Lower lobe of right lung (tissue), 2 donors: ENCODE measurements at places on chromosomes 2 and 18. TPM values are rescaled to one million over a fixed set of nuclear protein-coding genes. Genes with fewer than 3 reads are reported as not detected.

GRCh38 chr18:495017-495416 lies 5.5 kb downstream of the COLEC12 start:
- no peak overlapping the region for H3K27ac ChIP-seq
- no peak for DNase-seq
- peaks cover 54% of the 10 kb centered on the region for H3K4me1 ChIP-seq

The GPATCH11 gene
- total RNA-seq = 10.8 TPM

The AQP12B gene
- total RNA-seq = not detected

- peaks cover 18% of the 10 kb centered on the region for H3K4me1 ChIP-seq
- peak overlapping the region; percentile 83 for H3K27ac ChIP-seq
- H3K4me3 ChIP-seq = no peak overlapping the region
Measured at GRCh38 chr2:239910851-239911640, 114.1 kb downstream of the NDUFA10 start.

DNA sequence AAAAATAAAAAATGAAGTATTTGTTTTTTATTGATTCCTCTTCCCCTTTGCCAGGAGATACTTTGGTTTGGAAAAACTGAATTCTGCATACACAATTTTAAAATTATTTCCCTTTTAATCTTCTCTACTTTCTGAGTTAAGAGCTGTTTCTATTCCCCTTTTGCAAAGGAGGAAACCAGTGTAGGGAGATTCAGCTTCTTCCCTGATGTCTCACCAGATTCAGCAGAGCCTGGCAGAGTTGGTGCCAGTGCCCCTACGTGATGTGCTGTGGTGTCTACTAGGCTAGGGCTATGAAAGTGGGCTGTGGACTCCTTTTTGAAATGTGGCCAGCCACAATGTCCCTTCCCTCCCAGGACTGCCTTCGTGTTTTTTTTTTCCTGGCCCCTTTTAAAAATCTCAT lies 2.4 kb downstream of the RPE start:
- H3K36me3 ChIP-seq = peaks cover 15% of the 10 kb centered on the region
- H3K27ac ChIP-seq = no peak overlapping the region
- no peak for DNase-seq
- H3K4me1 ChIP-seq = peaks cover 50% of the 10 kb centered on the region
- H3K4me3 ChIP-seq = no peak overlapping the region

DNA sequence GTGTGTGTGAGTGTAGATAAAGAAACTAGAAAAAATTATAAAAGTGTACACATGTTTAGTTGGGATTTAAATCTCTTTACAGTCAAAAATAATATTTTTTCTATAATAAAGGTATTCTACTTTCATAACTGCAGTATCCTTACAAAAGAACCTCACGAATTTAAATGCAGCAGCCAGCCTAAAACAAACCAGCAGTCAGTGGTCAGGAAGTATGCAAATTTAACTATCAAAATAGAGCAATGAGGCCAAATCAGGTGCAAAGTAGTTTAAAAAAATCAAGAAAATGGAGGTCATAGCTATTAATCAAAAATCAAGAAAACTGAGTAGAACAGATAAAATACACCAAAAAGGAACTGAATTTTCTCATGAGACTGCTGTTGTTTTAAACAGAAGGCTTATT lies 407.1 kb downstream of the CDH19 start:
- H3K4me1 ChIP-seq = no peaks in the 10 kb centered on the region
- DNase-seq = no peak
- H3K27me3 ChIP-seq = no peaks in the 10 kb centered on the region
- no peak overlapping the region for H3K4me3 ChIP-seq
- H3K36me3 ChIP-seq = no peaks in the 10 kb centered on the region

The UGT1A6 gene
- 2.3 TPM for total RNA-seq

GRCh38 chr2:73117441-73117840 lies 4.7 kb upstream of the RAB11FIP5 start:
- no peak for DNase-seq
- H3K27ac ChIP-seq = no peak overlapping the region
- peaks cover 7% of the 10 kb centered on the region for H3K4me1 ChIP-seq
- no peak overlapping the region for H3K4me3 ChIP-seq

The PROKR1 gene
- total RNA-seq = not detected

GRCh38 chr18:37956902-37957301 lies 391.3 kb upstream of the CELF4 start:
- no peak overlapping the region for H3K4me3 ChIP-seq
- H3K4me1 ChIP-seq = no peaks in the 10 kb centered on the region

- no peak overlapping the region for H3K27ac ChIP-seq
- H3K4me3 ChIP-seq = no peak overlapping the region
- no peaks in the 10 kb centered on the region for H3K36me3 ChIP-seq
- H3K4me1 ChIP-seq = peaks cover 20% of the 10 kb centered on the region
- DNase-seq = no peak
Measured at GRCh38 chr2:202669841-202670240, 35.1 kb downstream of the FAM117B start.

GRCh38 chr2:9573013-9573720 lies 17.5 kb upstream of the ADAM17 start:
- no peak overlapping the region for H3K4me3 ChIP-seq
- H3K27me3 ChIP-seq = no peaks in the 10 kb centered on the region
- DNase-seq = no peak
- peak overlapping the region; percentile 53 for H3K27ac ChIP-seq
- H3K36me3 ChIP-seq = no peaks in the 10 kb centered on the region

The DPYSL5 gene
- total RNA-seq = not detected

GRCh38 chr18:66759050-66759828 lies 155.3 kb upstream of the CDH19 start:
- no peak overlapping the region for H3K27ac ChIP-seq
- no peak overlapping the region for H3K4me3 ChIP-seq
- no peaks in the 10 kb centered on the region for H3K4me1 ChIP-seq

DNA sequence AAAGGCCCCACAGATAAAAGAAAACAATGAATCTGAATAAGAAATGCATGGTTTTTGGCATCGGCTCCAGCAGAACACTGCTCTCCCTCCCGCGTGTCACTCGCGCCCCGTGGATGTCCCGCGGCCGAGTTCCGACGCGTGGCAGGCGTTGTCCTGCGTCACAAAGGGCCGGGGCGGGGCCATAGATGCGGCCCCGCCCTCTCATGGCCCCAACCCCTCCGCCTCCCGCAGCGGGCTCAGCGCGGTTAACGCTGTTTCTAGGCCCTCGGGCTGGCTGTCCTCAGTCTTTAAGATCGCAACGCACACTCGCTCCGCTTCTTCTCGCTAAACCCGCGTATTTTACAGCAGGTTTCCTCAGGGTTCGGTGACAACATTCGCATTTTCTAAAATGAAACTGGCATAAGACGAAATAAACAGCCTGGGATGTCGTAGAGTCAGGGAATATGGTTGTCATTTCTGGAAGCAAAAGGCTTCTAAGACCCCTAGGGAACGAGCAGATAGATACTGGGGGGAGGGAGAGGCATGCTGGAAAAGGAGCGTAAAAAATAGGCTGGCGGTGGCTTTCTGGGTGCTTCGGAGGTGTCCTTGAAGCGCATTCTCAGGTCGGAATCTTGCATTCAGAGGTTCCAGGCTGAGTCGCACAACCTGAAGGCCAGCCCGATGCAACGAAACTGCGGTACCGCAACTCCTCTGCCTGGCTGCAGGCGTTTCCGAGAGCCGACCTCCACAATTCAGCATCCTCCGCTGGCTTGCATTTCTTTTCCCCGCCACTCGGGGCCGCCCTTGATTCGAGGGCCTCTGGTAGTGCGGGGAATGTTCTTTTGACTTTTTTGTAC lies at the start of gene FKBP7:
FKBP7 (minus strand) TSS at position 162 of the 836 bp plus-strand sequence; CDS start at position 61, 101 bp downstream.
- H3K27ac ChIP-seq = peak within 1 kb of the TSS; percentile 96
- H3K4me3 ChIP-seq = peak within 1 kb of the TSS; percentile 60

- no peaks in the 10 kb centered on the region for H3K27me3 ChIP-seq
- H3K27ac ChIP-seq = no peak overlapping the region
- H3K36me3 ChIP-seq = no peaks in the 10 kb centered on the region
- H3K4me1 ChIP-seq = no peaks in the 10 kb centered on the region
Measured at GRCh38 chr2:188884046-188884445, 90.1 kb upstream of the COL3A1 start.

The UBE2F gene
- 59.5 TPM for total RNA-seq

DNA sequence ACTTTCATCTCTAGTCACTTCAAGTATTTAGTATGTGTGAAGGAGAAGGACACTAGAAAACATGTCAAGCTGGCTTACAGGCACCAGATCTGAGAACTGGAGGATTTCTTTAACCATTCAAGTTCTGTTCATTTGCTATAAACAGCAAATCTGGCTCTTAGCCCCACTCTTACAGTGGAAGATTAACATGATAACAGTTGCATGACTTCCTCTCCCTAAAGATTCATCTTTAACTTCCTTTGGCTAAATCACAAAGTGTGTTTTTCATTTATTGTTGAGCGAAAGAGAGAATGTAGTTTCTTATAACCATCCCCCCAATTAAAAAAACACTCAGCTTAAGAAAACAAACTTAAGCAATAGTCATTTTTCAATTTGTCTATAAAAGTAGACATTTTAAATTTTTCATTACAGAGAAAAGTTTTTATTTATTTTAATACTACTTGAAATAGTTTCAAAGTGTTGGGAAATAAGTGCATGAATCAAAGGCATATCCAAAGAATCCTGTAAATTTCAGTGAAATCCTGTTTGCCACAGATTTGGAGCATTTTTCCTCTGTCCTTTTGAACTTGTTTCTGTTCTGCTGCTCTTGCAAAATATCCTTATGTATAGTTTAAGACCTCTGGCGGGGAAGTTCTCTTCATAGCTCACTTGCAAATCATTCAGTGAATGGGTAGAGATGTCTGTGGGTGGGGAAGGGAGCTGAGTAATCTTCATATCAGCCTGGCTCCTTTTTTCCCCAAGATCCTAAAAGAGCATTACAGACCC lies 241.0 kb upstream of the RBBP8 start:
- H3K4me1 ChIP-seq = peaks cover 6% of the 10 kb centered on the region
- H3K4me3 ChIP-seq = no peak overlapping the region
- H3K36me3 ChIP-seq = no peaks in the 10 kb centered on the region
- no peak for DNase-seq

The CD226 gene
- total RNA-seq = 5.4 TPM

GRCh38 chr2:120389036-120389391 lies 43.1 kb downstream of the INHBB start:
- H3K27me3 ChIP-seq = peaks cover 3% of the 10 kb centered on the region
- H3K4me3 ChIP-seq = no peak overlapping the region
- H3K27ac ChIP-seq = no peak overlapping the region
- H3K36me3 ChIP-seq = no peaks in the 10 kb centered on the region
- no peaks in the 10 kb centered on the region for H3K4me1 ChIP-seq

DNA sequence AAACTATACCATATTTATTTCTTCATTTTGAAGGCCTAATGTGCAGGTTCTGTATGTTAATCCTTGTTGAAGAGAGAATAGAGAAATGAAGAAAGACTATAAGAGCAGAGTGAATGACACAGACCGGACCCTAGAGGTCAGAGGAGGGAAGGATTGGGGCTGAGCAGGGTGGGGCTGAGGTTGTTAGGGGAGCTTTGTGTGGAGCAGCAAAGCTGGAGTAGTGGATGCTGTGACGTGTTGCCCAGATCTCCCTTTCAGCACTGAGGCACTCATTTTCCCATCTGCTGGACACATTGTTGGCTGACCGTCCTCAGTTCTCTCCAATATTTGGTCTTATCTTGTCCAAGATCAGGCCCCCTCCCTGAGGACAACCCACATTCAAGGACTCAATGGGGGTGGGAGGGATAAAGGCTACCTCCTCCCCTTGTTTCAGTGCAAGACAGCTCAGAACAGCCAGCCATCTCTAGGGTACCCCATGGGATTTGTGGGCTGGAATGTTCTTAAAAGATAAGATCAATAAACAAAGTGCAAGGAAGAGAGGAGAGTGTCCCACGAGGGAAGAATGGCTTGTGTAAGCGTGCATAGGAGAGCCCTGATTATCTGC lies 143.6 kb downstream of the TDRD15 start:
- no peaks in the 10 kb centered on the region for H3K36me3 ChIP-seq
- no peaks in the 10 kb centered on the region for H3K4me1 ChIP-seq
- H3K4me3 ChIP-seq = no peak overlapping the region
- no peak for DNase-seq

- H3K4me3 ChIP-seq = no peak overlapping the region
- DNase-seq = no peak
- no peak overlapping the region for H3K27ac ChIP-seq
- H3K4me1 ChIP-seq = no peaks in the 10 kb centered on the region
- no peaks in the 10 kb centered on the region for H3K27me3 ChIP-seq
Measured at GRCh38 chr2:54757500-54757899, 34.0 kb downstream of the EML6 start.

The ZNF892 gene
- 3.9 TPM for total RNA-seq

GRCh38 chr2:136116151-136116812 lies 1.7 kb downstream of the CXCR4 start:
- H3K36me3 ChIP-seq = peaks cover 16% of the 10 kb centered on the region
- peaks cover 24% of the 10 kb centered on the region for H3K27me3 ChIP-seq
- H3K4me1 ChIP-seq = peaks cover 62% of the 10 kb centered on the region
- peak overlapping the region; percentile 61 for H3K4me3 ChIP-seq
- H3K27ac ChIP-seq = peak overlapping the region; percentile 85
- peak; percentile 87 for DNase-seq

The GPR75 gene
- total RNA-seq = 3.2 TPM

- H3K27me3 ChIP-seq = no peaks in the 10 kb centered on the region
- no peak for DNase-seq
- no peaks in the 10 kb centered on the region for H3K4me1 ChIP-seq
- H3K36me3 ChIP-seq = no peaks in the 10 kb centered on the region
Measured at GRCh38 chr2:80280598-80280997, 24.0 kb downstream of the LRRTM1 start.

DNA sequence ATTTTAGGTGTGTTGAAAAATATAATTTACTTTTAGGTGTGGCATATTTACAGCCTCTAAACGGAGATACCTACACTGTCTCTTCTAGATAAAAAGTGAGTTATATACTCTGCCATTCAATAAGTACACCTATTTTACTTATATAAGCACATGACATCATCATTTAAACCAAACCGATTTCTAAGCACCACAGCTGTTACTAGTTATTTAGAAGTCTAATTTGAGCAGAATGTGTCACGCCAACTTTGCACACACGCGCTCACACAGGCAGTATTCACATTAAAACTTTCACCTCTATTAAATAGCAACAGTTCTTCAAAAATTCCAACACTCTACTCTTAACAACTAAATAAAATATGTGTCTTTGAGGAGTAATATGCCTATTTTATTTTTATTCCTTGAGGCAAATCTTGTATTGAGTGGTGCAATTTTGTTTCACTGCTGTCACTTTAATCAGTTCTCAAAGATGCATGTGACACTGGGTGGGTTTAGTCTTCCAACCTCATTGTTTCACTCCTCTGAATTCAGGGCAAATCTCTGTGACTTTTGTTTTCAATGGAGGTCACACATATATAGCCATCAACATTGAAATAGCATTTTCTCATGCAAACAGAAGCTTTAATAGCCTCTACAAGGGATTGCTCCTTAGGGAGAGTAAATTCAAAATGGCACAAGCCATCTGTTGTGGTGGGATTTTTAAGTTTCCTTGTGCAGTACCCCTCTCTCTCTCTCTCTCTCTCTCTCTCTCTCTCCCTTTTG lies 721.0 kb downstream of the PLCL1 start:
- DNase-seq = no peak
- no peak overlapping the region for H3K4me3 ChIP-seq
- H3K36me3 ChIP-seq = no peaks in the 10 kb centered on the region
- H3K27ac ChIP-seq = no peak overlapping the region
- no peaks in the 10 kb centered on the region for H3K27me3 ChIP-seq
- H3K4me1 ChIP-seq = no peaks in the 10 kb centered on the region

The TDRD15 gene
- not detected for total RNA-seq

GRCh38 chr2:11903085-11903606 lies 156.7 kb downstream of the LPIN1 start:
- no peak overlapping the region for H3K4me3 ChIP-seq
- DNase-seq = no peak
- H3K27me3 ChIP-seq = no peaks in the 10 kb centered on the region
- H3K36me3 ChIP-seq = no peaks in the 10 kb centered on the region
- H3K27ac ChIP-seq = no peak overlapping the region
- H3K4me1 ChIP-seq = peaks cover 4% of the 10 kb centered on the region

The PARD3B gene
- 23.8 TPM for total RNA-seq
